ENCODE measurements at places on chromosomes 4 and X. TPM values are rescaled to one million over a fixed set of nuclear protein-coding genes. Genes with fewer than 3 reads are reported as not detected.

USP38 gene
- 29.4 TPM for total RNA-seq

MAOB gene
- not detected for total RNA-seq

IL13RA1 gene
- total RNA-seq = 0.11 TPM

KDR gene
- not detected for total RNA-seq

IQCM gene
- total RNA-seq = not detected

GLUD2 gene
- total RNA-seq = 0.14 TPM

MAGEC3 gene
- not detected for total RNA-seq

GATA1 gene
- not detected for total RNA-seq

PCYT1B gene
- total RNA-seq = not detected

DGAT2L6 gene
- not detected for total RNA-seq

MAGEA6 gene
- not detected for total RNA-seq

ACOT9 gene
- 41.3 TPM for total RNA-seq

TCEAL6 gene
- total RNA-seq = not detected

- DNase-seq = no peak
Measured at GRCh38 chr4:130736436-130737185, 1640.7 kb downstream of the C4orf33 start.

DNA sequence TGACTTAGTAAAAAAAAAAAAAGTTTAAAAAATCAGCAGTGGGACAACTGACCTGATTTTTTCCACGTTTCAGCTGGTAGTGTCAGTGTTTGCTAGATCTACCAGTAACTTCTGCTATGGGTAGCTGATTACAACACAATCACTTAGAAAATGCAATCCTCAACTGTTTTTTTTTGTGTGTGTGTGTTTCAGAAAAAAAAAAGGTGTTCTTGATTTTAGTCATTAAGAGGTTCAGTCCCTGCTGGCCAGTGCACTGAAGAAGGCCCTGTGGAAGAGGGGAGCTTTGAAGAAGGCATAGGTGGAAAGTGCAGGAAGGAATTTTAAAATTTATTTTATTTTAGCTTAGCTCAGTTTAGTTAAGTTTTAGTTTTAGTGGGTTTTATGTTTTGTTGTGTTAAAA, 46.9 kb downstream of the SH2D1A start:
- no peak for DNase-seq

GRCh38 chrX:97638621-97639020, 754.9 kb downstream of the RPA4 start:
- DNase-seq = no peak

DNA sequence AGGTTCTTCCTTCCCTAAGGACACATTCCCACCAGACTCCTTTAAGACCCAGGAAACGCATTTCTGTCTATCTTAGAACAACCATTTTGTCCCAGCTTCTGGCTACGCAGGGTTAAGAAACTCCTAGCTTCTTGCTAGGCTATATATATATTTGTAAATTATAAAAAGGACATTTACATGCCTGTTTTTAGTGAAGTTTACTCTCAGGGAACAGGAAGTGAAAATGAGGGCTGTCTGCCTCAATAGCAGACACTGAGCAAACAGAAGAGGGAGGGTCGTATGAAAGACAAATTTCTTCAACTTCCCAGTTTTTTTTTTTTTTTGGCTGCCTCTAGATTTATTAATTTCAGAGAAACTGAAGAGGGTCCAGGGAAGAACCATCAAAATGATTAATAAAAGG, 9.3 kb upstream of the FRMPD3 start:
- DNase-seq = no peak

DNA sequence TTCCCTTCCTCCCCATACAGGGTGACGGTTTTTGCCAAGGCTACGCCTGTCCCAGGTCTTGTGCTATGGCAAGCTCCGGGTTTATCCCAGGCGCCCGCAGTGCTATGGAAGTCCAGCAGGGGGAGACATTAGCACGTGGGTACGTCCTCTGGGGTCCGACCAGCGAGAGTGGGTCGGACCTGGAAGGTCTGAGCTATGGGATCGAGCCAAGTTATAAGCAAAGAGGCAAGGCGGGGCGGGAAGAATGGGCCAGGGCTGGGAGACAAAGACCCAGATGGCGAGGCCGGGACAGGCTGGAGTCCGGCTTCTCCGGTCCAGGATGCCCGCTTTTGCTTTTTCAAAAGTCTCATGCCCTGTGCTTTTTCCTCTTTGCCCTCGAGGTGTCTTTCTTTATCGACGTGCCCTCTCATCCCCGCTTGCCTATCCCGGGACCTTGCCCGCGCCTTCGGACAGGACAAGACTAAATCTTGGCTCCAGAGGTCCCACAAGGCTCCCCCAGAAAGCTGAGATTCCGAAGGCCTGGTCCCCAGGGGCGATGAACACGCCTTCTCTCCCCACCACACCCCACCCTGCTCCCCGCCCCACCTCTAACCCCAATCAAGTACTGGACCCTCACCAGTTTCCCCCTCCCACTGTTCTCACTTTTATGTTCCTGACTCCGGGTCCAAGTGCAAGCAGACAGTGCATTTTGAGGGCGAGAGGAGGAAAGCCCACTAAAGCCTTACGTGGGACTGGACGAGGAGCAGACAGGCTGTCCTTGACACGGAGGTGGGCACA, 785 bp upstream of the EFNB1 start:
- peak; percentile 73 for DNase-seq

- DNase-seq = no peak
Measured at GRCh38 chr4:109729117-109729717, 653 bp downstream of the PLA2G12A start.

DNA sequence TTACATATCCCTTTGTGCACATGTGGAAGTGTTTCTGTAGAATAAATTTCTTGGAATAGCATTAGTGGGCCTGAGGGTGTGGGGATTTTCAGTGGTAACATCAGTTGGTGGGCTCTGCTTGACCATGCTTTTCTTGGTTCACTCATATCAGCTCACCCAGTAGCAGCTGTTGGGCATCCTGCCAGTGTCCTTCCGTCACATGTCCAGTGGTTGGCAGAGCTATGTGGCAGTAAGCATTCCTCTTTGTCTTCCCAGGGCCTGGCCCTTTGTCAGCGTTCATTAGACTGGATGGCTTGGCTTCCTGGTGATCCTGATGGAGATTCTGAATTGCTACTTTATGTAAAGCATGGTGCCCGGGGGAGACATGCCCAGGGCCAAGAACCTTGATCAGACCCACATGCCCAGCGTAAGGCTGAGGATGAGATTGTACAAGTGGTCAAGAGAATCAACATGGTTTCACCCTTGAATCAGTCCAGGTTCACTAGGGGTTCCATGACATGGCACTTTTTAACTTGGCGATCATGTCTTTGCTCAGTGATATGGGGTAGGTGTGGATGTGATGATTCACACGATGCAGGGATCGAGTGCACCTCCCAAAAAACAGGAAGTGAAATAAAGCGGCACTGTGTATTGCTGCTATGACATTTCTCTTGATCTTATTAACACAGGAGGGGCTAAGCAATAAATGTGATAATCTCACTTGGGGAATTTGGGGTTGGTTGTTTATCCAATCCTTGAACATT, 72.1 kb upstream of the IGFBP7 start:
- DNase-seq = no peak

DNA sequence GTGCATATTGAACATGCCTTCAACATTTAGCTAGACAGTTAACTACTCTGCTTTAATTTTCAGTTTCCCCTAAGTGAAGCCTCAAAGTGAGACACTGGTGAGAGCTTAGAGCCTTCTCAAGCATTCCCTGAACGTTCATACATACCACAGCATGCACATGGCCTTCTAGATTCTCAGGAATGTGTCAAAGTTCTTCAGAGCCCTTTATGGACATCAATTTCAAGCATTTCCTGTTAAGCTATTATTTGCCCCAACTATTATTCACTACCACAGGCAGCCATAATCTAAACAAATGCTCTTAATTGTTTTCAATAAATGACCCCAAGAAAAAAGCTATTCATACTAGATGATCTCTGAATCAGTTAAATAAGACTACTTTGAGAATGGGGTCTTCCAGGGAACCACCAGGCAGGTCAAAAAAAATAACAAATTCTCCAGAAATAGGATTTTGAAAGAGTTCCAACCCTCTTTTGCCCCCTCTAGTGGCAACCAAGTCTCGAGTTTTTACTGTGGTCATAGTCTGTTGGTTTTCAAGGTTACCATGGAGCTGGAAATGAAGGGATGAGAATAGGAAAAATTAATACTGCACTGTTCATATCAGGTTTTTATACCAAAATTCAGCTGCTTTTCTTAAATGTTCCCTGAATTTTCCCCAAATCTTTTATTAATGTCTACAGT, 235.4 kb downstream of the RAB28 start:
- DNase-seq = no peak

- DNase-seq = no peak
Measured at GRCh38 chr4:42767669-42768068, 110.8 kb upstream of the ATP8A1 start.

DNA sequence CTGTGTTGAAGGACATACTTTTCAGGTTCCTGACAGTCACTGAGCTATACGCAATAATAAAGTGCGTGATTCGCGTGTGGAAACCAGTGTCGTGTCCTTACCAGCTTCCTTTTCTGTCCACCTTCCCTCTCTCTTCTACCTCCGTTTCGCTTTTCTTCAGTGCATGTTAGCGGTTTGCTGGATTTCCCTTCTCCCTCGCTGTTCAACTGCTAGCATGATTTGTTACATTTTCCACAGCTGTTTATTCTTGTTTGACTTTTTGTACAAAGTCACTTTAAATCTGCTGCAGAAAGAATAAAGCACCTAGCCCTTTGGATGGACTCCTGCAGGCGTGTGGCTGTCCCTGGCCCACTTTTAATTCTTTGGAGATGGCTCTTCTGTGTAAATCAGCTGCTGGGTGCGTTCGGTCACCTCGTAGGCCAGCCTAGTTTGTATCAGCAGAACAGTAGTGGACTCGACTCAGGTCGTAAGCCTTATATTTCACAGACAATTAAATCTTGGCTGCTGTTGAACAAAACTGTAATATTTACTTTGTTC, 8.9 kb upstream of the HAND2 start:
- no peak for DNase-seq

- no peak for DNase-seq
Measured at GRCh38 chrX:118423558-118423957, 72.1 kb upstream of the DOCK11 start.

DNA sequence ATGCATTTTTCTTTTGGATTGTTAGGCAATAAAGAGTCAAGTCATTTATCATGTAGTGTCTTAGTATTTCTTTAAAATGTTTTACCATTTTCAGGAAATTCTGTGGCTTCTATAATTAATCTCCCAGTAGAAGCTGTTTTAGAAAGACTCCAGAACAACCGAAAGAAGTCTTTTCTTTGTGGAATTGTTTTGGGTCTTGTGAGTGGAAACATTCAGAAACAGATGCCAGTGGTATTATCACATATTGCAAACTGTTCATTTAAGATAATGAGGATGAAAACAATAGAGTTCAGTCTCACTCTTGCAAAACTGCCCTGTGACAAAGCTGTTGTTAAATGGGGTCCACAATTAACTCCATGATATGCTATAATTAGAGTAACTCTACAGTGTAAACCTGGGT, 211.2 kb upstream of the KIT start:
- no peak for DNase-seq

GRCh38 chr4:8765631-8766590, 105.7 kb downstream of the HMX1 start:
- peak; percentile 40 for DNase-seq

DNA sequence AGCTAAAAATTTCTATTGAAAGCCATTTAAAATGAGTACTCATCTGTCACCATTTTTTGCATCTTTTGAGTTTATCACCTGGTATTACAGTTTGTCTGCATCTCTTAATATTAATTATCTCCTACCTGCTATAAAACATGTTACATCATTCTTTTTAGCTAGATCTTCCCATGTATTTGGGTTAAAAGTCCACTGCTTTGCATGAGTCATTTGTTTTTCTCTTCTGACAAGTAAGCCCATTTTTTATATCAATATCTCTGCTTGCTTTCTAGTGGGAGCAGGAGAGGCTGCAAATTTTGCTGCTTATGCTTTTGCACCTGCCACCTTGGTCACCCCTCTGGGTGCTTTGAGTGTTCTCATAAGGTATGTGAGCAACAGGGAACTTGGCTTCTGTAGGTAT, 16.1 kb downstream of the NIPAL1 start:
- DNase-seq = no peak

GRCh38 chrX:43975796-43976195, 2.6 kb upstream of the NDP start:
- DNase-seq = no peak

- no peak for DNase-seq
Measured at GRCh38 chrX:117969782-117970181, 146.8 kb downstream of the KLHL13 start.

- DNase-seq = no peak
Measured at GRCh38 chr4:40482985-40483647, 146.5 kb downstream of the RBM47 start.

DNA sequence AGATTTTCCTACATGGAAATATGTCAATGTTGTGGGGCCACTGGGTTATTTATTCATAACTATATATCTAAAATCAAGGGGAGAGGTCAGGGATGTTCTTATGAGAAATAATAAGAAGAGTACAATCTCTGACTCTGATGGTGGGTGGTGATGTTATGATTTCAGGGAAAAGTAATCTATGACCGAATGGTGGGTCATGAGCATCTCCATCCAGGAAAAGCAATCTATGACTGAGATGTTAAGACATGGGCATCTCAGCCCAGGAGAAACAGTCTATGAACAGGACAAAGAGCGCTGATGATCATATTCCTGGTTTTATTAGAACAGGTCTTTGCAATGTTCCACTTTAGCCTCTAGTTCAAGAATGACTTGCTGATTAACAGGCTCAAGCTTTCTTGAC, 137.1 kb downstream of the ARSF start:
- no peak for DNase-seq

GRCh38 chr4:88791274-88791673, 93.6 kb upstream of the NAP1L5 start:
- no peak for DNase-seq

DNA sequence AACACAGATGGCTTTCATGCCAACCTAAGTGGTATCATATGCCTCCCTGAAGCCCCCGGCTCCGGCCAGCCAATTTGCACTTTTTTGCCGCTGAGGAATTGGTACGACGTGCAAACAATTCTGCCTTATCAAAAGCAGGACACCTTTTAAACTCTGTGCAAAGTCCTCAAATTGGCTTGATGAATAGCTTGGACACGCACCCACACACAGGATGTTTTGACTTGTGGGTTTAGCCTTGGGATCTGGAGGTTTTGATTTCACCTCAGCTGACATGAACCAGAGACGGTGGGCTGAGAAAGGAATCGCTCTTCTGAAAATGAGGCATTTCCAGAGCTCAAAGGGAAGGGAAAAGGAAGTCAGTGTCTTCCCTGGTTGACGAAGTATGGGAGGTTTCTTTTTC, 110.8 kb upstream of the SHOX start:
- DNase-seq = no peak

- no peak for DNase-seq
Measured at GRCh38 chr4:100722866-100723459, 205.1 kb upstream of the EMCN start.

GRCh38 chr4:181272422-181272821, 970.8 kb upstream of the TENM3 start:
- DNase-seq = no peak
